ENCODE measurements at places on chromosomes 4 and X.

DNA sequence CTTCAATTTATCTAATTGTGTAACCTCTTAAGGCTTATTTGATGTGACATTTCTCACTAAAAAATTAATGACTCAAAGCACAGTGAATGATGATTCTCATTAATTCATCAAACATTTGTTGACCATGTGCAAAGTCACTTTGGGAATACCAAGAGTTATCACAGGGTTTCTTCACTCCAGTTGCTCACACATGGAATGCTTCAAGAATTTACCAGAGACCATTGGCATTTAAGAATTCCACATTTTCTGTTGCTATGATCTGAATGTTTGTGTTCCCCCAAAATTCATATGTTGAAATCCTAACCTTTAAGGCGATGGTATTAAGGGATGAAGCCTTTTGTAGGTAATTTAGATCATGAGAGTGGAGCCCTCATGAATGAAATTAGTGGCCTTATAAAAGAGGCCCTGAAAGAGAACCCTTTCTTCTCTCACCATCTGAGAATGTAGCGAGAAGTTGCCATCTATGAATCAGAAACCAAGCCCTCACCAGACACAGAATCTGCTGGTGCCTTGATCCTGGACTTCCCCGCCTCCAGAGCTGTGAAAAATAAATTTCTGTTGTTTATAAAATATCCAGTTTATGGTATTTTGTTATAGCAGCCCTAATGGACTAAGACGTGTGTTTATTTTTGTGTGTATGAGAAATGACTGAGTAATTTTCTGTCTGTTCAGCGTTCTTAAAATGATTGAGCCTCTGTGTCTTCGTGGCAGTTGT lies 16.4 kb upstream of the SRPX start:
- DNase-seq, result no peak

GRCh38 chrX:94545722-94546121 lies 871.7 kb downstream of the FAM133A start:
- no peak for DNase-seq

GRCh38 chr4:173417833-173418232 lies 18.9 kb upstream of the SCRG1 start:
- DNase-seq, result no peak

- DNase-seq, result no peak
Measured at GRCh38 chr4:27692158-27692557, 831.5 kb downstream of the STIM2 start.

- DNase-seq, result no peak
Measured at GRCh38 chrX:130330146-130330545, 9.6 kb upstream of the SLC25A14 start.

DNA sequence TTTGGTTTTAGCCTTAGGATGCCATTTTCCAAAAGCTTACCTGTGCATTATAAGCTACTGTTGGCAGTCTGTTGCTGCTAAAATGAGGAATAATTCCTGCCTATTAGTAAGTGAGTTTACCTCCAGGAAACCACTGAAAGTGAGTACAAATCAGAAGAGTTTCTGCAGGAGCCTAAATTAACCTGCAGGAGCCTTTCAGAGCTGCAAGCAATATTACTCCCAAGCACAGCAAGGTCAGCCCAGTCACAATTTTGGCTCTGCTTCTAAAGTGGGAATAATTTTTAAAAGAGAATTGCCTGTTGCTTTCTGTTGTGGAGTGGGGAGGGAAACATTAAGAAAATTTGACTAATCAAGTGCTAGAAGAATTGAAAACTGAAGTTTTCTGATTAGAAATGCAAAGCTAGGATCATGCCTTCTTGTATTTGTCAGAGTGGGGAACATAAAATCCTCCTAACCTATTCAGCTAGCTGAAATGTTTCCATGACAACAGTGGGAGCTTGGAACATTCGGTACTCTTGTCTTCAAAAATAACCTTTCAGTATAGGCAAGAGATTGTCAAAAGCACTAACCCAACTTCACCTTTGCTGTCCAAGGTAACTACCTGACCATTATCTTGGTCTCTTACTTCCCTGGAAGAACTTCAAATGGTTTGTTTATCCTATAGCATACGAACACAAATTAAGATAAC lies 193.2 kb downstream of the COMMD8 start:
- no peak for DNase-seq

DNA sequence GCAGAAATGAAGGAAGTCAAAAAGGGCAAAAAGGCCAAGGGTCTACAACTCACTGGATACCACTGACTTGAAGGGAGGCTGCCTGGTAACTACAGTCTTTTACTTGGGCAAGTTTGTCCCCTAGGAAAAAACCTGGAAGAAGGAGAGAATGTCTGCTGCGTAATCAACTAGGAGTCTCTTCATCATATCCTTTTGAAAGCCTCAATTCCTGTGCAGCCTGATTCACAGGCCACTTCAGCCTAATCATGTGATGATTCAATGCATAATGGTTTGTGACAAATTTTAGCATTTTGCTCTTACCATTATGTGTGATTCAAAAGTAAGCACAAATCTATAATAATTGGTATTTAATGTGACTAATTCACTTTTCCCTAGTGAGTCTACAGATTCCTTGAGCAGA lies 273.6 kb downstream of the FRMPD4 start:
- DNase-seq, result no peak

All from caudate nucleus (tissue), 63 donors.